RPMI8226 (cell line): ENCODE measurements at places on chromosomes 1 and 21.
A peak's percentile ranks its signal among the peaks of the same experiment; 100 is the strongest.

GRCh38 chr1:37137601-37138000 lies 103.3 kb upstream of the GRIK3 start:
- DNase-seq = no peak

DNA sequence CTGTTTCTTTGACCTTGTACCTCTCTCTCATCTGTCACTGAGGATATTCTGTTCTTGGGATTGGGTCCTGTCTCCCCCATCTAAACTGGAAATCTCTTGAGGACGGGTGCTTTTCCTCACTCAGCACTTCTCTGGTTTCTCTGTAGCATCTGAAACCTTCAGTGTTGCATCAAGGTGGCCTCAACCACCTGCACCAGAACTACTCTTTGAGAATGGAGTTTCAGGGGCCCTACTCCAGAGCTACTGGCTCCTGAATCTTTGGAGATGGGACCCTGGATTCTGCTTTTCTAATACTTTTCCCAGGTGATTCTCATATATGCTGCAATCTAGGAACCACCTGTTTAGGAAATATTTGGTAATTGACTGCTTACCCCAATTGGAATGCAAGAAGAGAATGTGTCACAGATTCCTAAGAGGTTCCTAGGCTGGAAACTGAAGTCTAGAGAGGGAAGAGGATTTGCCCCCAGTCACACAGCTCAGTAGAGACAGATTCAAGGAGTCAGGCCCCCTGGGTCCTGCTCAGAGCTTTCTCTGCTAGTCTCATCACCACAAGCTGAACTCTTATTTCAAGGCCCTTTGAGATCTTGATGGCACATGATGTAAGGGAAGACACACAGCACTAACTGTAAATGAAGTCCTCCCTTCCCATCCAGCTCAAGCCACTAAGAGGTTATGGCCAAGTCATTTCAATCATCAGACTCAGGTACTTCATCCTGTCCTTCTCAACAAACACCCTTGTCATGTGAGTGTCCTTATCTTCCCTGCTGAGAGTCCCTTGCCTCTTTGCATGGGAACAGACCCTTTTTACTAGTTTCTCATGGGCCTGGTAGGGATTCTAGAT lies 48.7 kb downstream of the EIF2D start:
- no peak for DNase-seq

- no peak for DNase-seq
These were observed 123.7 kb upstream of the EDN2 start for GRCh38 chr1:41608211-41608610.

DNA sequence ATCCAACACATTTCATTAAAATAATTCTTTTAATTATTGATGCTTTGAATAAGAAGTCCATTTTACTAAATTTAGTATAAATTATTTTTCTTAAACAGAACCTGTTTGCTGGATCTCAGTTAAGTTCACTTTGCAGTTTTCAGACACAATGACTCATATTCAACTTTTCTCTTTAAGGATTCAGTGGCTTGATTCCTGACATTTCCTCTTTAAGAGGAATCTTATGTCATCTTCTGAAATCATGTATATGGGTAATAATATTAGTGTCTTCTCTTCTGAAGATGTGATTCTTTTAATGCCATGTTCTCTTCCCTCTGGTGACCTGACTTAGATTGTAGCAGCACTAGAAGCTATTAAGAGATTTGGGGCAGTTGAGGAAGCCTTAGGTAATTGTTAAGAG lies 12.6 kb downstream of the CREG1 start:
- no peak for DNase-seq

- DNase-seq = no peak
These were observed 4.7 kb downstream of the ZBTB7B start for GRCh38 chr1:155007251-155007828.

DNA sequence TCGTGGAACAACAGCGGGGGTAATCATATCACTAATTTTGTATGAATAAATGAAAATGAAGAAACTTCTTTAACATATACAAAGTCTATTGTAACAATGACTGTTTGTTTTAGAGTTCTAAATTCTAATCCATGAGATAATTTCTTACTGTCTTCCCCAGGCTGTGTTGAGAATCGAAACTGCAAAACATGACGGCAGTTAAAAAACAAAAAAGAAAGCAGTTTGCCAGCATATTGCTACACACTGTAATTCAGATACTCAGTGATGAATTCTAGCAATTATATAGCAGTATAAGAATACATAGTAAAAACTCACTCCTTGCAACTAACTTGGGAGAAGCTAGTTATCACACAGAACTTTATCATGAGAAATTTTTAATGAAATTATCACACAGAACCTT lies 22.1 kb downstream of the INSL5 start:
- DNase-seq = no peak

- DNase-seq = no peak
These were observed 7.4 kb downstream of the HYI start for GRCh38 chr1:43446388-43446740.

- no peak for DNase-seq
These were observed 63.2 kb downstream of the DIRAS3 start for GRCh38 chr1:67987046-67987799.

GRCh38 chr1:155002464-155003226 lies at the start of gene ZBTB7B:
Gene ZBTB7B, plus strand, starts transcription at chr1:155002802. Its CDS starts 11,859 bp downstream, at chr1:155014661.
- no peak for DNase-seq

GRCh38 chr1:194535369-194535768 lies 1349.0 kb upstream of the B3GALT2 start:
- DNase-seq = no peak

- no peak for DNase-seq
These were observed 81.8 kb downstream of the NOTCH2 start for GRCh38 chr1:119987686-119988085.

- no peak for DNase-seq
These were observed 39.0 kb downstream of the MRPL37 start for GRCh38 chr1:54239035-54239383.

- DNase-seq = peak; percentile 82
These were observed 4.6 kb downstream of the DMAP1 start for GRCh38 chr1:44217809-44218410.

- DNase-seq = no peak
These were observed 84.4 kb downstream of the SGIP1 start for GRCh38 chr1:66618390-66618789.

DNA sequence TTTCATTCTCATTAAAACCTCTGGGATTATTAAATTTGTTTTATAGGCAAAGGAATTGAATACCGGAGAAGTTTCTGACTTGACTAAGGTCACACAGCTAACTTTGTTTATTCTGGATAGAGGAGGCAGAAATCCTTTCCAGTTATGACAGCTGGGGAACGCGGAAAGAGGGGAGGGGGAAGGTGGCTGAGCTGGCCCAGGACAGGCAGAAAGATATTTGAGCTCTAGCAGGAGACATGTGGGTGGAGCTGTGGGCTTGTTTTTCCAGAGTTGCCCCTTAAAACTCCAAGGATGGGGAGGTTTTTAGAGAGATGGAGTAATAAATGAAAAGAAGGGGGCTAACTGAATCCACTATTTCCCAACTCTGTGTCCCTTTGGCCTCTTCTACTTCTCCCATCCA lies 27.8 kb downstream of the FOXD2 start:
- DNase-seq = no peak

GRCh38 chr1:214939180-214939579 lies 143.4 kb upstream of the KCNK2 start:
- DNase-seq = no peak

DNA sequence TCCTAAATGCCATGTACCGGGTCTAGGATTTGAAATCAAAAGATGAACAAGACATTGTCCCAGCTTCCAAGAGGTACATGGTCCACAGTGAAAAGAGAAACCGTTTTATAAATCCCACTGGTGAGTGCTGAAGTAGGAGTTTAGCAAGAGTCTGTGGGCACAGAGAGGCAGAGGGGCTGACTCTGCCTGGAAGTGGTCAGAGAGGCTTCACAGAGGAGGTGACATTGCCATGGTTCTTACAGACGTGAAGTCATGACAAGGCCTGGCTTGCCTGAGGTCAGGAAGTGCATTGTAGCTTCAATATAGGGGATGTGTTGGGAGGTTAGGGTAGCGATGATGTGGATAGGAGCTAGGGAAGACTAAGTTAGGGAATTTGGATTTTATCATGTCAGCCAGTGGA lies 28.4 kb downstream of the MAPKAPK2 start:
- DNase-seq = no peak

DNA sequence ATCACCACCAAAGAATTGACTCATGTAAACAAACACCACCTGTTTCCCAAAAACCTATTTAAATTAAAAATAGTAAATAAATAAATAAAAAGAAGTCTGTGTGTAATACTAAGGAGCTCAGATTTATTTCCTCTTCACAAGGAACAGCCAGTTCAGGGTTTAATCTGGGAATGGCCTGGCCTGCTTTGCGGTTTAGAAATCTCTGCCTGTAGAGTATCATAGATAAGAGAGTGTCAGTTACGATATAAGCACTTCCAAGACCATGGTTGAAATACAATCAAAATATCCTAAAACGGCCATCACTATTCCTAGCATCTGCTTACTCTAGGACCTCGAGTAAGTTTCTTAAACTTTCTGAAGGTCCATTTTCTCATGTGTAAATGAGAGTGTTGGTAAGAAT lies 274.4 kb downstream of the PLPP3 start:
- no peak for DNase-seq

GRCh38 chr1:201181726-201182125 lies 8.9 kb upstream of the IGFN1 start:
- no peak for DNase-seq

- DNase-seq = no peak
These were observed 26.5 kb downstream of the ACTA1 start for GRCh38 chr1:229407206-229408026.

GRCh38 chr1:35274197-35274596 lies 5.7 kb downstream of the ZMYM4 start:
- DNase-seq = no peak

GRCh38 chr1:11484321-11484655 lies 5.3 kb downstream of the DISP3 start:
- peak; percentile 82 for DNase-seq

DNA sequence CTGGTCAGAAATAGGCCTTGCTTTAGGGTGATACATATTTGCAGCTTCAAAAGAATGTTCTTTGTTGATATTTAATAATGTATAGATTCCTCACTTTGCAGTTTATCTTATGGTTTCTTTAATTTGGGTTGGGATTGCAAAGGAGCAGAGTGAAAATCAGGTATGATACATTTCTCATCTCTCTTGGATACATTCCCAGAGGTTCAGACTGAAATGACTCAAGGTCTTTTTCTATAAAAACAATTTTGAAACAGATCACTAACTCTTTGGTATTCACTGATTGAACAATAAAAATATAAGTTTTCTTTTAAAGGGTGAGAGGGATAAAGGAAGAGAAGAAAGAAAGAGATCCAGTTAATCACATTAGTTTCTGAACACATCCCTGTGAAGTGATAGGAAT lies 606.5 kb upstream of the CAMK1G start:
- DNase-seq = no peak

GRCh38 chr1:113977906-113978305 lies 1.4 kb upstream of the OLFML3 start:
- DNase-seq = no peak
